ENCODE measurements at places on chromosomes 1 and 21.

GRCh38 chr21:19937619-19938018 lies 1060.6 kb upstream of the NCAM2 start:
- DNase-seq: no peak

DNA sequence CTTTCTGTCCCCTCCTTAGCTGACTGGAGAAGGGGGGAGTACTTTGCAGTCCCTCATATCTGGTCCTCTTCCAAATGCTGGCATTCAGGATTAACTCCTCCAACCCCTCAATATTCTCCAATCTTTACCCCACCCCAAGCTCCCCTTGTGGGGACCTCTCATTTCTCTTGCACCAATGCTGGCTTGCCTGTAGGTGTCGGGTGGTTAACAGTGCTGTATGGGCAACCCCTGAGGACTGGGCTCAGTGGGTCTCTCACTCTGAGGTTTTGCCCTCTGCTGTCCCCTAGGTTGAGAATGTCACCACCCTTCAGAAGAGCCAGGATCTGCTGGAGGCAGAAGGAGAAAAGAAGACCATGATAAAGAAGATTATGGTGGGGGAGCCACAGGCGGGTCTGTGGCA lies 27.0 kb downstream of the MROH7 start:
- DNase-seq: no peak

DNA sequence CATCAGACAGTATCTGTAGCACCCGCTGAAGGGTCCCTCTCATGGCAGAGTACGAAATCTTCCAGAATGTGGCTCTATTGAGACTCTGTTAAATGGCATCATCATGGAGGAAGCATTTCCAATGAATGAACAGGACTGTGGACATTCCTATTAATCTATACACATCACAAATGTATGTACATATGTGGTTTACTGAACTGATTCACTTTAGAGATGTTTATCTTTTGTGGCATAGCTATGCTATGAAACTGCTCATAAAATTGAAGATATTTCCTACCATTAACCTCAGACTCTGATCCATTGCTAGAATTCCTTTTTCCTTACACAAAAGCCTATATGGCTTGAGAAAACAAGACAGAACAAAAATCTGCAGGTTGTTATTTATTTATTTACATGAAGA lies 259.6 kb upstream of the RRP15 start:
- DNase-seq: no peak

GRCh38 chr1:77900687-77901293 lies 12.4 kb downstream of the NEXN start:
- DNase-seq: no peak

DNA sequence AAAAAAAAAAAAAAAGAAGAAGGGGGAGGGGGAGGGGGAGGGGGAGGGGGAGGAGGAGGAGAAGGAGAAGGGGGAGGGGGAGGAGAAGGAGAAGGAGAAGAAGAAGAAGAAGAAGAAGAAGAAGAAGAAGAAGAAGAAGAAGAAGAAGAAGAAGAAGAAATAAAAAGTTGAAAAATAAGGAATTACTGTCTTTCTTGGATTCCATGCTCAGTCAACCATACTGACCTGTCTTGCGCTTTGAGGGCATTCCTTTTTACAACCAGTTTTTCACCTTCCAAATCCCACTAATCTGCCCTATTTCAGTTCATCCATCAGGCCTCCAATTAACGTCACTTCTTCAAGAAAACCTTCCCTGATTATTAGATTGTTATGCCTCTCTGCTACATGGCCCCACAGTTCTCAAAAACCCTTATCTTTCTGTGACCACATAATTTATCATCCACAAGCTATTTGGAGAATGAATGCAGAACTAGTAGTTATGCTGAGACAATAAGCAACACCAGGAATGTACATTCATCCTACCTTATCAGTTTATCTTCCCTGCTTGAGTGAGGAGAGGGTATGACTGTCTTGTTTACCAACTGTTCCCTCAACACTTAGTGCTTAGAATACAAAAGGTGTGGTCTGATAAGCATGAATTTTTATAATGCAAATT lies 57.5 kb upstream of the GUCA2A start:
- no peak for DNase-seq

GRCh38 chr1:39662861-39663260 lies 9.0 kb downstream of the NT5C1A start:
- no peak for DNase-seq

DNA sequence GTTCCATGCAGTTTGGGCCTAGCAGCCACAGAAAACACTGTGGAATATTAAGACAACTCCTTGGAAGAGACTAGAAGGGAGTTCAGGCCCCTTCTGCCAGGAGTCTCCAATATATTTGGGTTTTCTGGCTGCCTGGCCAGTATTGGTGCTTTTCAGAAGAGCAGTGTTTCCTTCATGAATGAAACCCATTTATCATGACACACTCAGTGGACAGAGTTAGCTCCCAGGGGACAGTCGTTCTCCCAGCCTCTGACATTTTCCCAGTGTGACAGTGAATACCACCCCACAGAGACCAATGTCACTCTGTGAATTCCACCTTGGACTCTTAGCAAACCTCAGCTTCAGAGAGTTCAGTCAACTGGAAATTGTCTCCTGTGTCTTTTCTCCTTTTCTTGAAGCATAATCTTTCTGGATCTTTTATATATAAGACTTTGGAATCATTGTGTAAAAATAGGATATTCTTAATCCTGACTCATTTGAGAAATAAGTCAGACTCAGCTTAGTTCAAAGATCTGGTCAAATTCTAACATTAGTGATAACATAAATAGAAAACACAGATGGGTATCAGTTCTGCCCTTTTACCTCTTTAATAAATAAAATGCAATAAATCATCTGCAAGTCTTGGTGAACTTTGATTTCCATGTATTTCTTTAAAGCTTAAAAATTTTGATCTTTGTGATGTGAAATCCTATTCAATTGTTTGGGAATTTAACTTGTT lies 40.4 kb downstream of the GNG12 start:
- no peak for DNase-seq

DNA sequence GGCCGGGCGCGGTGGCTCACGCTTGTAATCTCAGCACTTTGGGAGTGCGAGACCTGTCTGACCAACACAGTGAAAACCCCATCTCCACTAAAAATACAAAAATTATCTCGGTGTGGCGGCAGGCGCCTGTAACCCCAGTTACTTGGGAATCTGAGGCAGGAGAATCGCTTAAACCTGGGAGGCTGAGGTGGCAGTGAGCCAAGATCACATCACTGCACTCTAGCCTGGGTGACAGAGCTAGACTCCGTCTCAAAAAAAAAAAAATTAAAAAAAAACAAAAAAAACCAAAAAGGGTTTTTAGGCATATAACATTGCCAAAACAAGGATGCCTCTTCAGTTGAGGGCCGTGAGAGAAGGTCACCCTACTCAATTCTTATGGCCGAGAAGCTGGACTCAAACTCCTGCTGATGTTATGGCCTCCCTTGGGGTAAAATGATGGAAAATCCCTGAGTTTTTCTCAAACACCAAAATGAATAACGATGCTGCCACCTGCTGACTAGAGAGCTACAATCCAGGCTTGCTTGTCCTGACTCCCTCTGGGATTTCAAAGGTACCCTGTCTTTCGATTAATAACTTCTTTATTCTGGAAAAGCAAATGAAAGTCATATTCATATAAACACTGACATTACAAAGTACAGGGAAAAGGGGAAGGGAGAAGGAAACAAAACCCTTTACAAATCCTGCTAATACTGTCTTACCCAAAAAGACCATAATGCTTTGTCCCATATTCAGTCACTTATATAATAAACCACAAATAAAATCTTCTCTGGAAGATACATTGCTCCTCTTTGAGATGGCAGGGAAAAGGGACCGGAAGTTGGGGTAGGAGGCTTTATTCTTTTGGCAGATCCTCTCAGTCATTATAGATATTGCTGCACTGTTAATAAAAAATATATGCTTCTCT lies 10.7 kb downstream of the RAB42 start:
- peak; percentile 29 for DNase-seq

- DNase-seq: no peak
Observed at GRCh38 chr21:45639206-45640000, 4.1 kb upstream of the PCBP3 start.

- DNase-seq: no peak
Observed at GRCh38 chr1:18111605-18112297, 4.2 kb downstream of the IGSF21 start.

Measured in activated naive CD4-positive, alpha-beta T cell treated with anti-CD3 and anti-CD28 coated beads, Interleukin-2, amount 50 U/mL, for 16 hours (primary cell).